Body of pancreas (tissue), 4 donors: ENCODE measurements at places on chromosomes 13 and 19.

- no peak for DNase-seq
These were observed 1.9 kb downstream of the EFNA2 start for GRCh38 chr19:1287354-1288225.

- no peak for DNase-seq
These were observed 6.1 kb downstream of the WDFY2 start for GRCh38 chr13:51590231-51590970.

DNA sequence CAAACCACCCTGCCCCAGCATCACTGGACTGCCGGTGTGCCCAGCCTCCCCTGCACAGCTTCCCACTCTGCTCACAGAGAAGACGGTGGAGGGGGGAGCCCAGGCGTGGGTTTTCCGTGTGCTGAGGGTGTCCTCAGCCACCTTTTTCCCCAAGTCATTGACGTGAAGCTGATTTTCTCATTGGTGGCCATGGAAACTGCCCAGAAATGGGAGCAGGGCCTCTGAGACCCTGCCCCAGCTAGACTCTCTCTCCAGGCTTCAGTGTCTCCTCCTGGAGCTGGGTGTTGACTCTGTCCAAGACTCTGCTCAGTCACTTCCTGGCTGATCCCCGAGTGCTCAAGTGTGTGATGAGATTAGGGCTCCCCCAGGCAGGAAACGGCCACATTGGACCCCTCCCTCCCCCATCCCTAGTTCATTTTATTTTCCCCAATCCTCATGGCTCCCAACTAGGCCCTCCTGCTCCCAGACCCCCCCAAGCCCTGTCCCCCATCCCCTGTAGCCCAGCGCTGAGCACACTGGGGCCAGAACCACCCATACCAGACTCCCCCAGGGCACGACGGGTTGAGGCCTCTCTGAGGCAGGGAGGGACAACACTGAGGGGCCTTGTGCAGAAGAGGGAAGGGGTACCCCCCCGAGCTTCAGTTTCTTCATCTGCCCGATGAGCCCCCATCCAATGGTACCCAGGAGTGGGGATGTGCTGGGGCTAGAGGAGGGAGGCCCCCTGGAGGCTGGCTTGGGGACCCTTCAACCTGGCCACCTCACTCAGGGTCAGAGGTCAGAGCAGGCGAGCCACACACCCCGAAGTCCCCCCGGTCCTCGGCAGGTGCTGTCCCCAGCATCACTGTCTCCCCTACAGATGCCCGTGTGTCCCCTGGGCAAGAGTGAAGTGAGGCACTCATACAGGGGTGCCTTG lies 1.2 kb upstream of the F2RL3 start:
- DNase-seq = no peak

GRCh38 chr13:99230991-99231390 lies 27.2 kb downstream of the GPR18 start:
- no peak for DNase-seq

GRCh38 chr13:69654392-69654791 lies 453.2 kb upstream of the ATXN8OS start:
- DNase-seq = no peak

GRCh38 chr19:9901642-9902041 lies 34.7 kb downstream of the OLFM2 start:
- no peak for DNase-seq

DNA sequence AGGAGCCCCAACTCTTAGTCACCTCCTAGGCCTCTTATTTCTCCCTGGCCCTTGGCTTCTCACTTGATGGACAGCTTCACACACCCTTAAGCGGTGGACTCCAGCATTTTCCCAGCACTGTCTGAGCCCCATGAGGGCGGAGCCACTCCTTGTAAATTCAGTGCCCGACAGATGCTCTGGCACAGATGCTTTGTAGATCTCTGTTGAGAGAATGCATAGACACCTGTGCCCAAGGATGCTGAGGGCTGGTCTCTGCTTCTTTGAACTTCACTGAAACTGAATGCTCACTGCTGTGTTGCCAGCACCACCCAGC lies 3.3 kb downstream of the SYCN start:
- peak; percentile 53 for DNase-seq

GRCh38 chr19:33231511-33231910 lies 5.9 kb upstream of the SLC7A10 start:
- no peak for DNase-seq

- DNase-seq = no peak
These were observed 83.5 kb downstream of the LRCH1 start for GRCh38 chr13:46636451-46636850.

GRCh38 chr13:46062185-46062584 lies 9.6 kb upstream of the ZC3H13 start:
- no peak for DNase-seq

DNA sequence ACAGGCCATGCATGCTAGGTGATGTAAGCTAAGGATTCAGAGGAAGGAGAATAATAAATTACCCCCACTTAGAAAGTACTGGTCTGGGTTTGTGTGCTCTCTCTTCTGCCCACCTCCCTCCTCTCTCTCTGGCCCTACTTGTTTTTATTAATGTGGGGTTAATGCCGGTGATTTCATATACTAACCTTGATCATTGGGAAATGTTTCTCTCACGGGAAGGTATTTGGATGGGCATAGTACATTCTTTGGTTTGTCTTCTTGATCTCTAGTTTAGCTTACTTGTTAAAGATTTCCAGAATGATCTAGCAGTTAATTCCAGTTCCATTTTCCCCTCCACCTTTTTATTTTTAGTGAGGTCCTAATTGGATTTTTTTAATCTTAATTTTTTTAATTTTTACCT lies 24.6 kb downstream of the ARHGAP35 start:
- DNase-seq = no peak

GRCh38 chr13:95250961-95251360 lies 50.3 kb downstream of the ABCC4 start:
- DNase-seq = no peak

DNA sequence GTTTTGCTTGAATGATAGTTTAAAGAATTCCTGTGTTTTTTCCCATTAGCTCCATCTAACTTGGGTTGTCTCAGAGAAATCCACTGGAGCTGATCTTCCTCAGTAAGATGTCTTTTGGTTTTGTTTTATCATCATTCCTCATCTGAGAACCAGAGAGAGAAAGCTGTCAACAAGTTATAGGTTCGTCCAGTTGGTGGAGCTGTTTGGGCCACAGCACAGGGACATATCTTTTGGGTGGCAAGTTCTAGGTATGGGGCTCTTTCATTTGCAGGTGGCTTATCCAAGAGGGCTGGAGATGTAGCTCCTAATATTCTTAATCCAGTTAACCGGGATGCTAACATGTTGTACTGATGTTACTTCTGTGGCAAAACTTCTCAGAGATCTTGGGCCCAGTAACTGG lies 174.2 kb downstream of the KCNRG start:
- no peak for DNase-seq

GRCh38 chr19:3543150-3544057 lies 4.4 kb downstream of the TEKTIP1 start:
- no peak for DNase-seq

- DNase-seq = peak; percentile 15
These were observed 3.7 kb downstream of the FGF9 start for GRCh38 chr13:21674490-21675009.

DNA sequence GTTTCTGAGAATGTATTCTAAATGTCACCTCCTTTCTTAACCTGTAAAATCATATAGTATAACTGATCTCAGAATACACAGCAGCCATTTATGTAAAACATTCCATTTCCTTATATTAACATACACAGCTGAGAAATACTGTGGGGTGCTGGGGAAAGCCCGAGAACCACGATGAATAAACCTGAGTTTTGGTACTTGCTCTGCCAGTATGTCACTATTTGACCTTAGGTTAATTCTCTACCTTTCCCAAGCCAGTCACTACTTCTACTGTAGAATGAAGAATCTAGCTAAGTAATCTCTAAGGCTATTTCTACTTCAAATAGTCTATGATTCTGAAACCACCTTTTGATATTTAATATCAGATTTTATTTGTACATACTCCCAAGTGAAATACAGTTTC lies 173.7 kb downstream of the TBC1D4 start:
- DNase-seq = no peak

DNA sequence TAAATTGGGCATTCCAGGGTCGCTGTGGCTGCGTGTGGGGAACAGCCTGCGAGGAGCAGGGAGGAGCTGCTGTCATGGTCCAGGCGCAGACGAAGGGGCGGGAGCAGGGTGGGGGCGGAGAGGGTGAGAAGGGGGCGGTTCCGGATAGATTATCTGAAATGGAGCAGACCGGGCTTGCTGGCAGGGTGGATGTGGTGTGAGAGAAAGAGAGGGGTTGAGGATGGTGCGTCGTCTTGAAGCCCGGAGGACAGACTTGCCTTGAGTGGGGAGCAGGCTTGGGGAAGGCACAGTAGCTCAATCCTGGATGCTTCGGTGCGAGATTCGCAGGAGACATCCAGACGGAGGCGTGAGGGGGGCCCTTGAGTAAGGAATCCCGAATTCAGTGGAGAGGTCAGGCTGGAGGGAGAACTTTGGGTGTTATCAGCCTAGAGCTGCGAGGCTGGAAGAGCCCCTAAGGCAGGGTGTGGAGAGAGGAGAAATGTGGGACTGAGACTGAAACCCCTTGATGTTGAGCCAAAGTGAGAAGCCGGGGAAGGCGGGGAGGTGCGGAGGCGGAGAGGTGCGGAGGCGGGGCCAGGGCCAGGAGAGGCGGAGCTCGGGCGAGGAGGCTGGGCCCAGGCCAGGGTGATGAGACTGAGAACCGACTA lies 40.6 kb downstream of the DPF1 start:
- DNase-seq = no peak

GRCh38 chr19:21210037-21210621 lies 68.3 kb downstream of the ZNF431 start:
- no peak for DNase-seq

DNA sequence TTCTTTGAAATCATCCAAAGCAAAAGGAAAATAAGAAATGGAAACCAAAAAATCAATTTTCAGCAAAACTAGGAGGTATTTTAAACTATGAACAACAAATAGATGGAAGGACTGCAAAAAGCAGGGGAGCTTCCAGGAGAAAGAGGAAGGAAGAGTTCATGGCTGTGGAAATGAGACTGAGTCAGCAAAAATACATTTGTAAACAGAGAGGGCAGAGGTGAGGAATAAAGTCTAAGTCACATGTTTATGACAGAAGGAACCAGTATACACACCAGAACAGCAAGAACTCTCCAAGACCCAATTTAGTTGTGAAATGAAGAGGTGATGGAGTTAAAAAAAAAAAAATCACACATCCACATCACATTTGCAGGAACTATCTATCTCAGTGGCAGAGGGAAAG lies 69.6 kb downstream of the RNASEH2B start:
- no peak for DNase-seq

- no peak for DNase-seq
These were observed 171.9 kb downstream of the ITGBL1 start for GRCh38 chr13:101624210-101624922.

DNA sequence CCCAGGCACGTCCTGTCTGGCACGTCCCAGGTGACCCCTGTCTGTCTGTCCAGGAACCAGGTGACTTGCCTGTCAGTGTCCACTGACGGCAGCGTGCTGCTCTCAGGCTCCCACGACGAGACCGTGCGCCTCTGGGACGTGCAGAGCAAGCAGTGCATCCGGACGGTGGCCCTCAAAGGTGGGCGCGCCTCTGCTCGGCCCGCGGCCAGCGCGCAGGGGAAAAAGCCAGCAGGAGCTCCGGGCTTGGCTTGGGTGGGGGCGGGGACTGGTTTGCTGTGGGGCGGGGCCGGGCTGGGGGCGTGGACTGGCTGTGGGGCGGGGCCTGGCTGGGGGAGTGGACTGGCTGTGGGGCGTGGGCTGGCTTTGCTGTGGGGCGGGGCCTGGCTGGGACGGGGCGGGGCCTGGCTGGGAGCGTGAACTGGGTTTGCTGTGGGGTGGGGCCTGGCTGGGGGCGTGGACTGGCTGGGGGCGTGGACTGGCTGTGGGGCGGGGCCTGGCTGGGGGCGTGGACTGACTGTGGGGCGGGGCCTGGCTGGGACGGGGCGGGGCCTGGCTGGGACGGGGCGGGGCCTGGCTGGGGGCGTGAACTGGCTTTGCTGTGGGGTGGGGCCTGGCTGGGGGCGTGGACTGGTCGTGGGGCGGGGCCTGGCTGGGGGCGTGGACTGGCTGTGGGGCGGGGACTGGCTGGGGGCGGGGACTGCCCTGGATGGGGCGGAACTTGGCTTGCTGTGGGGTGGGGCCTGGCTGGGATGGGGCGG lies 7.2 kb downstream of the WDR18 start:
- DNase-seq = no peak

GRCh38 chr19:46489445-46490272 lies 6.0 kb downstream of the PNMA8B start:
- peak; percentile 38 for DNase-seq

GRCh38 chr19:55611300-55611982 lies 6.0 kb downstream of the ZNF865 start:
- no peak for DNase-seq

DNA sequence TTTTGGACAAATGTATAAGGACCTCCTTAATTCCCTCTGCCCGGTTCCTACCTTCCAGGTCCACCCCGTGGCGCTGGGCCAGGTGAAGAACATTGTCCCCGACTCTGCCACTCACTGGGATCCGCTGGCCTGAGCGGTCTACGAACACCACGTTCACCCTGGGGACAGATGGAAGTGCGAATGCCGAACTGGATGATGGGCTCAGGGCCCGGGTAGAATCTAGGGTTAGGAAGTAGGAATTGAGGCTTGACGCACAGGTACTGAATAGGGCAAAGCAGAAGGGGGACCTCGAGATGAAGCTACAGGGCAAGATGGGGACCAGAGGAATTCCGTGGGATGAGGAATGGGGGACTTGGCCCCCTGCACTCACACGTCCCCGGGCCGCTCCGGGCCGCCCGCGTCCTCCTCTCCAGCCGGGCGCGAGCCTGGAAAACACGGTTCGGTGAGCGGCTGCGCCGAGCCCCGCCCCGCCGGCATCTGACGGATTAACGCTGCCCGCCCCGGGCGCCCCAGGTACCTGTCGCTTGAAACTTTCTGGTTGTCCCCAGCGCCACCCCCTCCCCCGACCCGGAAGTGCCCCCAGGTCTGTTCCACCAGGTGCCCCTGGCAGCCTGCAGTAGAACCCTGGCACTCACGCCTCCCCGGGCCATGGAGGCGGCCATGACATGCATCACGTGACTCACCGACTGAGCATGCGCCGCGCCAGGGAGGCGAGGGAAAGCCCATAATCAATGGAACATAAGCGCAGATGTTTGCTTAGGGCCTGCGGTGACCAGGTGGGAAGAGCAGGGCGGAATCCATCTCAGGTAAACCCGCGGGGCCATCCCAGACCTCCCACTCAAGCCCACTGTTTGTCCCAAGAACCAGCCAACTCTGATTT lies at the start of gene FDX2:
FDX2 (minus strand) TSS at position 681 of the 880 bp plus-strand sequence; CDS start at position 662, 19 bp downstream.
- peak; percentile 92 for DNase-seq

GRCh38 chr19:45955905-45956608 lies 17.6 kb downstream of the NOVA2 start:
- peak; percentile 28 for DNase-seq

DNA sequence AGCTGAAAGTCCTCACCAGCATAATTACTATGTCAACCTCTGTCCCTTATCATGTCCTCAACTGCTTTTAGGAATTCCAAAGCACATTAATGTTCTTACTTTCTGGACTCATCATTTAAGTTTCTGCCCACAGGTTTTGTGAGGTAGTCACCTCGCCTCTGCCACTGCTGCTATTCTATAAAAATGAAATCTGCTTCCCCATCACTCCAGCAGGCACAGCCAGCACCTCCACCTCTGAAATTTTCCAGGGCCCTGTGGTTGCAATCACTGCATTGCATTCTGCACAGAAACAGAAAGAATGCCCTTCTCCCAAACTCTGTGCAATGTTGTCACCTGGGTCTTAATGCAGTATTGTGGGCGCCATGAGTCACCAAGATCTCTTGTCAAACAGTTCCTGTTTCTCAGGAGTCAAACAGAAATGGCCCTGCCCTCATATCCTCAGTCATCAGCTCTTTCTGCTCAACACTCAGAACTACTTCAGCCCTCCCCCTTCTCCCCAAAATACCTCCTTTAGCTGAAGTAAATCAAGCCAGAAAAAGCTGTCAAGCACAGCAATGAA lies 529.2 kb upstream of the NBEA start:
- DNase-seq = no peak
